ENCODE measurements at places on chromosomes 5 and 9.

DNA sequence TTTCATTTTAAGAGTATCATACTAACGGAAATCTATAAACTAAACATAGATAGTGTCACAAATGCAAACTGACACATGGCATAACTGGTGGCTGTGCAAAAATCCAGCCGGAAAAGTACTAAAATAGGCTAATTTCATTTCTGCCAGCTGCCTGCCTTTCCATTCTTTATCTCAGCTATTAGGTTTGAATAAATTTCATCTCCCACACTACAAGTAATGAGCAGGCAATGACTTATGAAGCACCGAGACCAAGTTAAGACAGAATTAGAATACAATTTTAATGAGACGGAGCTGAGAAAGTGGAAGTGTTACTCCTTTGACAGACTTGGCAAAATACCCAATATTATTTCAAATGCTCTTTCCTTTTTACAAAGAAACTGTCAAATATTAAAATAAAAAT, 258.8 kb upstream of the ZNF608 start:
- no peak for DNase-seq

GRCh38 chr9:97512966-97513560, 11.6 kb downstream of the TMOD1 start:
- DNase-seq: no peak

DNA sequence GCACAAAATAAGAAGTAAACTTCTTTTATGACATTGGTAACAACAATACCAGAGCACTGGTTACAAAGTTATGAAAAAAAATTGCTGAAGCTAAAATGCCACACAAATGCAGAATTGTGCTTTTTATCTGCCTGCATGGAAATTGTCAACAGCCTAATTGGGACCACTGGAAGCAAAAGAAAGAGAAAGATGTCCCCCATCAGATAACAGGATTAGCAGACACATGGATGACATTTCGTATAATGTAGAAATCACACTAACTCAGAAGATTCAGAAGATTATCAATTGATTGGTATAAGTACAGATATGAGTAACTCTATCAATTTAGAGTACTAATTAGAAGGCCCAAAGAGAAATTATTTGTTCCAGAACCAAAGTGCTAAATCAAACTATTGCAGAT, 19.1 kb upstream of the FRMD3 start:
- no peak for DNase-seq

DNA sequence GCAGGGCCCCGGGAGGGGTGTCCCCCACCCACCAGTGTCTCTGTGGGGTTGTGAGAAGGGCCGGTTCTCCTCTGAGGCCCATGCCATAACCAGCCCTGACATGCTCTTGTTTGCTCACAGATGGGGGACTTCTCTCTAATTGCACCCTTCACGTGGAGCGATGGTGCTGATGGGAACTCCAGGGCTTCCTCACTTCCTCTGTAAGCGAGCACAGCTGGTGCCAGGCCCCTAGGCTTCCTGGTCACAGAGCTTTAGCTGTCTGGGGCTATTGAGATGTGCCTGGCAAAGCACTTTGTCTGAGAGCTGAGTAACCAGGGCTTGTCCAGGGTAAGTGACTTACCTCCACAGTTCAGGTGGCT, 36.4 kb downstream of the PHF2 start:
- no peak for DNase-seq

GRCh38 chr9:5554254-5554653, 43.9 kb downstream of the PDCD1LG2 start:
- DNase-seq: no peak

- DNase-seq: no peak
Measured at GRCh38 chr5:78887384-78888118, 97.6 kb downstream of the ARSB start.

DNA sequence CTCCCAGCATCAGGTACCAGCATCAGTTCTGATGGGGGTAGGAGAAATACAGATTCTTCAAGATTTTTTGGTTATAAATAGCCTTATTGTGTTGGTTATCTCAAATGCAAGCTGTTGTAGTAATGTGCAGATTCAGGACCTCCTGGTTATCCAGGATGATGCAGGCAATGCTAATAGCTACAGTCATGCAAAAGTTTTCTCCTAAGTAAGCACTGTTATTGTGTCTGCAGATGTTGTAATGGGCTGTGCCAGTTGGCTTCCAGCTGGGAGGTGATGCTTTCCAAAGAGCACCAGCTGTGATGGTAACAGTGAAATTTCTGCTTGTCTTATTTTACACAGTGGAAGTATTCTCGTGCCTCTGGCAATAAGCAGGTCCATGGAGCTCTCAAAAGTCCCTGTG, 719.2 kb upstream of the CTNND2 start:
- DNase-seq: no peak

DNA sequence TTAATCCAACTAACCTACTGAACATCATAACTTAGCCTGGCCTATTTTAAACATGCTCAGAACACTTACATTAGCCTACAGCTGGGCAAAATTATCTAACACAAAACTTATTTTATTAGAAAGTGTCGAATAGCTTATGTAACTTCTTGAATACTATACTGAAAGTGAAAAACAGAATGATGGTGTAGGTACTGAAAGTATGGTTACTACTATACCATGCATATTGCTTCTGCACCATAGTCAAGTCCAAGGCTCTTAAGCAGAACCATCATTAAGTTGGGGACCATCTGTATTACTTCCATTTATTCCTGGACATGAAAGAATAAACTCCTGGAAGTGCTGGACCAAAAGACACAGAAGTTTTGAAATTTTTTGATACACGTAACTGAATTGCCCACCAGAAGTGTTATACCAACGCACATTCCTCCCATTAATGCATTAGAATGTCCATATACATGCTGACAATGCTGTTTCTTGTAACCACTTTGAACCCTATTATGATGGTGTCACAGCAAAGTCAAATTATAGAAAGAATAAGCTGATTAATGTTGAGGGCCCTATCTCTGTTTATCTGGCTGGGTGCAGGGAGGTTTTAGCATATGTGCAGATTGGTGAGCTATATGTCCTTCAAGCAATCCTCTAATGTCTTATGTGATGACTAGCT, 375.7 kb downstream of the ACTL7B start:
- no peak for DNase-seq

- no peak for DNase-seq
Measured at GRCh38 chr5:103059525-103059924, 60.4 kb downstream of the GIN1 start.

DNA sequence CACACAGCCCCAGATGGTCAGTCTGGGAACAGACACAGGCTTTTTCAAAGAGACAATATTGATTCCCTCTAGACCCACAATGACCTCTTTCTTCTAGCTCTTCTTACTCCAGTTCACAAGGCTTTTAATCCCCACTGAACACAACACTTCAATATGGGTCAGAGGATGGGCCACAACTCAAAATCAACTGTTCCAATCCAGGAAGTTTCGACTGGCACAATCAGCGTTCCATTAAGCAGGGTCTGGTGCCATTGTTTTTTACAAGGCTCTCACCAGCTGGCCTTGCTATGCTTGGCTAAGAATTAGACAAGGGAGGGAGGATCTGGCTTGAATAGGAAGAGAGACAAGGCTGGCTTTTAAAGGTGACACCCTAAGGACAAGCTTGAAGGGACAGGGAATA, 199.4 kb upstream of the SLC24A2 start:
- DNase-seq: no peak

DNA sequence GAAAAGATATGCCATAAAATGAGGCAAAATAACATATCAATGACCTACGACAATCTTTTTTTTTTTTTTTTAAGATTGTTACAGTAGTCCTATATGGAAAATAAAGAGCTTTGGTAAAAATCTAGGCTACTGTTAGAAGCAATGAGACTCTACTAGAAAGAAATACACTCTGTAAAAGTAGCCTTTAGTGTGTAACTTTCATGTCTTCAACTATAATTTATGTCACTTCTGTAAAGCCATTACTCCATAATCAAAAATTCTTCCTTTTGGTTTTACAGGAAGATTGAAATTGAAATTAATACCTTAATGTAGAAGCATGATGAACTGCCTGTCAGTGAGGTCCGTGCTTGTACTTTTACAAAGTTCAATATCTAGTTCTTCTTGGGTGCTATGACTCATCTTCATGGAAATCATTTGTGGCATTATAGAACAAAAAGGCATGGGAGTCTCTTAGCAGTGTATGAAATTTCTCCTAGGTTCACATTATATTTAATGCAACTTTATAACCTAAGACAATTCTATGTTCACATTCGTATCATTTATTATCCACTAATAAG, 1393.1 kb downstream of the EFNA5 start:
- DNase-seq: no peak

DNA sequence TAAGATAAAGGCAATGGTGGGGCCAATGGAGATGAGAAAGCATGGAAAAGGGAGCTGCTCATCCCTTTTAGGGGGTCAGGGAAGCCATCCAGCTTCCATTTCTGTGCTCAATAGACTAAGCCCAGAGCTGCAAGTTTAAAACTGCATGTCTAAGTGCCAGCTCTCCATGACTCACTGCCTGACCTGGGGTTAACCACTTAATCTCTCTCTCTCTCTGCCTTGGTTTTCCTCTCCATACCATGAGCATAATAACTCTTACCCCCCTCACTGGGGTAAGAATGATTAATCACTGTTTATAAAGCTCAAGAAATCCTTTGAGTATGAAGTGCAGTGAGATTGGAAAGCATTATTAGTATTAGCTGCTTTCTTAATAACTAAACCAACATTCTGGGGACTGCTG, 1382.4 kb upstream of the WWC1 start:
- no peak for DNase-seq

DNA sequence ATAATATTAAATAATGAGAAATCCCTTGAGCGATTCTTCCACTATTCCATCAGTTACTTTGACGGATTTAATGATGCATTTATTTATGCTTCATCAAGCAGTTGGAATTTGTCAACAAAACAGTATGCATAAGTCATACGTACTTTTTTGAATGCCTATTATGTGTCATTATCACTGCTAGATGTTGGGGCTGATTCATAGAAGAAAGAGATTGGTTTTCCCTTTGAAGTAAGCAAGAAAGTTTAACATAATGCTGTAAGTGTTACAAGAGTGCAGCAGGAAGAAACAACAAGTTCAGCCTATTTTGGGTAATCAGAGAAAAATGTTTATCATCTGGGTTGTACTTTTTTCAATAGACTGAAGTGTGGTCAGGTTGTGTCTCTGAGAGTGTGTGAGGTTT, 121.2 kb upstream of the RANBP3L start:
- DNase-seq: no peak

GRCh38 chr9:20528253-20528652, 94.0 kb downstream of the MLLT3 start:
- DNase-seq: no peak

DNA sequence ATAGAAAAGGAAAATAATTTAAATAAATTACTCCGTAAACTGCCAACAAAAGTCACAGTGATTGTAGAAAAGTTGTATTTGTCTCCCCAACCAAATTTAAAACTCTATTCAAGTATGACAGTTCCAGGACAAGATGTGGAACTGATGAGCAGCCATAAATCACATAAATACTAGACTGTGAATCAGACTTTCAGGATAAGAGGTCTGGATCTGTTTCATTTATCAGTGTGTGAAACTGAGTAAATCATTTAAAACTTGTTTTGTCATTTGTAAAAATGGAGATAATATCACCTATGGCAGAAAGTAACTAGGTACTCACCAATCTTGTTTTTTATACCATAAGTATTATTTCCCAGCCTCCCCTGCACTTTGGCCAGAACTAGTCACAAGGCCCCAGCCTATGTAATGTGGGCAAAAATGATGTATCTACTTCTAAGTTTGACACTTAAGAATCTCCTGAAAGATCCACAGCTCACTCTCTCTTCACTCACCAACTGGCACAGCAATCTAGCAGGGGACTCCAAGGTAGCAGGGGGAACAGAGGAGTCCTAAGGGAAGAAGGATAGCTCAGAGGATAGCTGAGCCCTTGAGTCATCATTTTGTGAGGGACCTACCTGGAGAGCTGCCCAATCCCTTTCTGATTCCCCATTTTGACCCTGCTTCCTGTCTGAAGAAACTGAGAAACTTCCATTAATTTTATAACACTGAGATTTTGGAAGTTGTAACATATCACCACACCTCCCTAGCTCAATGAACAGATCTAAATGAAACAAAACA, 31.6 kb downstream of the TMEM161B start:
- DNase-seq: no peak

- no peak for DNase-seq
Measured at GRCh38 chr5:31433229-31433628, 98.7 kb downstream of the DROSHA start.

GRCh38 chr5:122902263-122902662, 56.9 kb downstream of the SNX24 start:
- DNase-seq: no peak

GRCh38 chr9:86918556-86918955, 28.8 kb downstream of the GAS1 start:
- no peak for DNase-seq

DNA sequence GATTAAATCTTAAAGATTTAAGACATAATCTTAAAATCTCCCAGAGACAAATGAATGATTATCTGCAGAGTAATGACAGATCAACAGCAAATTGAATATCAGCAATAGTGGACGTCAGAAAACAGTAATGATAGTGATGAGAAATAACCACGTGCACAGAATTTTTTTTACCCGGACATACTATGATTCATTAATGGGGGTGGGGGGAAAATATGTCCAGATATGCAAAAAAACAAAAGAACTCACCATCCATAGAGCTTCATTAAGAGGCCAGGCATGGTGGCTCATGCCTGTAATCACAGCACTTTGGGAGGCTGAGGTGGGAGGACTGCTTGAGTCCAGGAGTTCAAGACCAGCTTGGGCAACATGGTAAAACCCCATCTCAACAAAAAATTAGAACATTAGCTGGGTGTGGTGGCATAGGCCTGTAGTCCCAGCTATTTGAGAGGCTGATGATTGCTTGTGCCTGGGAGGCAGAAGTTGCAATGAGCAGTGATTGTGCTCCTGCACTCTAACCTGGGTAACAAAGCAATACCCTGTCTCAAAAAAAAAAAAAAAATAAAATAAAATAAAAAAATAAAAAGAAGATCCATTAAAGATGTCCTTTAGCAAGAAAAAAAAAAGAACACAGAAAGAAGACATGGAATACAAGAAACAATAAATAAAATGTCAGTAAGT, 30.9 kb upstream of the SHOC1 start:
- DNase-seq: no peak

GRCh38 chr5:66113160-66113559, 30.9 kb upstream of the SREK1 start:
- no peak for DNase-seq

- no peak for DNase-seq
Measured at GRCh38 chr9:6415266-6415665, 2.3 kb downstream of the UHRF2 start.

GRCh38 chr9:113598883-113599282, 135.4 kb downstream of the RGS3 start:
- DNase-seq: no peak

Data from anterior cingulate cortex (tissue), 58 donors.